ENCODE measurements at places on chromosomes 7 and 10. TPM values are rescaled to one million over a fixed set of nuclear protein-coding genes. Genes with fewer than 3 reads are reported as not detected.

Gene PLXNA4
- total RNA-seq = 0.79 TPM

Gene CABCOCO1
- total RNA-seq = 0.19 TPM

Gene ZNF804B
- total RNA-seq = not detected

Gene MUC12
- total RNA-seq = 12.5 TPM

Gene ABCA13
- 0.05 TPM for total RNA-seq
